Panc1 (cell line): ENCODE measurements at places on chromosomes 6 and 20. TPM values are rescaled to one million over a fixed set of nuclear protein-coding genes. Genes with fewer than 3 reads are reported as not detected.

DNA sequence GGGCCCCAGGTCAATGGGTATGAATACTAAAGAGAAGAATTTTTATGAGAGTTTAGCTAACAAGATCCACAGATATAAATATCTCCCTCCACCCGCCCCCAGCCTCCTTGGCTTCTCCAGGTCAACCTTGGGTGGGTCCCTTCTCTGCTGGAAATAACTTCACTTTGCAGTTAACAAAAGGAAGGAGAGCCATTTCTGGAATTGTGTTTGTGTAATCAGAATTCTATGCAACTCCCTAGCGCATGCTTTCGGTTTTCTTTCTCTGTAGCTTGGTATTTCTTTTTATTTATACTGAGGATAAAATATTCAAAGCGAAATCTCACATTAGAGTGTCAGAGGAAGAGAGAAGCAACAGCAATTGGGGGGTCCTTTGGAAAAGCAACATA is 27.1 kb downstream of the RIPOR2 start:
- H3K4me3 ChIP-seq: no peak overlapping the region
- no peak for DNase-seq
- peaks cover 6% of the 10 kb centered on the region; the same call in 1 of the 2 replicates for H3K4me1 ChIP-seq
- peaks cover 25% of the 10 kb centered on the region for H3K27me3 ChIP-seq
- H3K36me3 ChIP-seq: no peaks in the 10 kb centered on the region
- H3K27ac ChIP-seq: no peak overlapping the region

- no peaks in the 10 kb centered on the region for H3K27me3 ChIP-seq
- H3K4me3 ChIP-seq: no peak overlapping the region
- no peaks in the 10 kb centered on the region for H3K36me3 ChIP-seq
- H3K4me1 ChIP-seq: no peaks in the 10 kb centered on the region
Measured at GRCh38 chr20:6142348-6142993, 19.6 kb upstream of the FERMT1 start.

DNA sequence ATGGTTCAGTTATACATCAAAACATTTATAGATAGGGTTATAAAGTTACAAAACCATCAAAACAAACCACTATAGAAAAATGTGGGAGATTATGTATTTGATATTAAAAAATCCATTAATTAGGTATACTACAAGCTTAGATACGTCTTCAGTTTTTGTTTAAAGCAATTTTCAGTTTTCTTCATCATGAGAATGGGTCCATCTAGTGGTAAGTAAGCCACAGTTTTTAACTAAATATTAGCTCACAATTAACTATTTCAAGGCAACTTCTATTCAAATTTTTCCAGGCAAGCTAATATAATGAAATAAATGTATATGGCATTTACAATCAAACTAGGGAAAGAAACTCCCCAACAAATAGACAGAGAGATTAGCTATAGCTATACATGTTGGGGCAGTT is 44.4 kb downstream of the RNGTT start:
- H3K4me3 ChIP-seq: no peak overlapping the region
- no peaks in the 10 kb centered on the region for H3K27me3 ChIP-seq
- DNase-seq: no peak
- no peak overlapping the region for H3K27ac ChIP-seq
- H3K36me3 ChIP-seq: 0 out of 2 replicates have a peak, but pooled peaks cover 2% of the 10 kb centered on the region

- DNase-seq: no peak
- no peak overlapping the region for H3K4me3 ChIP-seq
- H3K27me3 ChIP-seq: no peaks in the 10 kb centered on the region
- H3K36me3 ChIP-seq: no peaks in the 10 kb centered on the region
- no peaks in the 10 kb centered on the region for H3K4me1 ChIP-seq
Measured at GRCh38 chr6:11514672-11515071, 22.9 kb upstream of the TMEM170B start.

DNA sequence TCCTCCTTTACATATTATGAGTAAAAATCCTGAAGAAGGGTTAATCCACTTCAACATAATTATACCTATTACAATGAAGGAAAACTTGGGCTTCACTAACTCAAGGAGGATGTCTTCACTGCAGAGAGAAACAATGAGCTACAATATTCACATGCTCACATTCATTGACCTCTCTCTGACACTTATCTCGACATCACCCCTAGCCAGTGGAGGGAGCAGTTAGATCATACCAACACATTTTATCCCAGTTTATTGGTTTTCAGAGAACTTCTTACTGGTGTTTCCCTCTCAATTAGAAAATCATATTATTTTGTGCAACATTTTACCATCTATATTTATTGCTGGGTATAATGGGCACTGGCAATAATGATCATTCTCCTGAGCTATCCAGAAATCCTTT is 646.5 kb downstream of the TENT5A start:
- H3K36me3 ChIP-seq: no peaks in the 10 kb centered on the region
- no peaks in the 10 kb centered on the region for H3K4me1 ChIP-seq
- no peaks in the 10 kb centered on the region for H3K27me3 ChIP-seq
- no peak overlapping the region for H3K27ac ChIP-seq
- no peak overlapping the region for H3K4me3 ChIP-seq

DNA sequence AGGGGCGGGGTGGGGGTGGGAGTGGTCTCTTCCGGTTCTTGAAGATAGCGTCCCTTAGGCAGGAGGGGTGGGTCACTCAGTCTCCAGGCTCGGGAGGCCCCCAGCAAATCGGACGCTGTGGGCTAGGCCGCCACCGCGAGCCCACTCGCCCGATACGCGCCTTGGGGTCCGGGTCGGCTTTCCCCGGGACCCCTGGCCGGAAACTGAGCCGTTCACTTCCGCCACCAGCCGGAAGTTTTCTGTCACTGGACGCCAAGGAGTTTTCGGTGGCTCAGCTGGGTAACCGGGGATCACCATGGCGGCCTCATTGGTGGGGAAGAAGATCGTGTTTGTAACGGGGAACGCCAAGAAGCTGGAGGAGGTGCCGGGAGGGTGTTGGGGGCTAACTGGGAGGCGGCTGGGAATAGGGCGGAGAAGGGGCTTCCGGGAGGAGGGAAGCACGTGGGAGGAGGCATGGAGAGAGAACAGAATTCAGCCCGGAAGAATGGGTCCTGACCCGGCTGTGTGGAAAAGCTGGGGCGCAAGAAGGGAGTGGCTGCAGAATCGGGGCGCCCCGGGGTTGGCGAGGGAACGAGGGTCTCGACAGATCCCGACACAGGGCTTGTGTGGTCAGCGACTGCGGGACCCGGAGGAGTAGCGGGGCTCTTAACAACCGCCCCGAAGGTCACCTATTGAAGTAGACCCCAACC is at the start of gene ITPA:
Gene ITPA, plus strand, starts transcription at position 242 of the 689 bp plus-strand sequence. Its CDS starts 54 bp downstream, at position 296.
- H3K27ac ChIP-seq: peak within 1 kb of the TSS; percentile 99
- H3K36me3 ChIP-seq: no peaks in the 10 kb centered on the region; the same call in 1 of the 2 replicates
- no peak for DNase-seq
- H3K27me3 ChIP-seq: no peaks in the 10 kb centered on the region
- peak within 1 kb of the TSS; percentile 88 for H3K4me3 ChIP-seq

DNA sequence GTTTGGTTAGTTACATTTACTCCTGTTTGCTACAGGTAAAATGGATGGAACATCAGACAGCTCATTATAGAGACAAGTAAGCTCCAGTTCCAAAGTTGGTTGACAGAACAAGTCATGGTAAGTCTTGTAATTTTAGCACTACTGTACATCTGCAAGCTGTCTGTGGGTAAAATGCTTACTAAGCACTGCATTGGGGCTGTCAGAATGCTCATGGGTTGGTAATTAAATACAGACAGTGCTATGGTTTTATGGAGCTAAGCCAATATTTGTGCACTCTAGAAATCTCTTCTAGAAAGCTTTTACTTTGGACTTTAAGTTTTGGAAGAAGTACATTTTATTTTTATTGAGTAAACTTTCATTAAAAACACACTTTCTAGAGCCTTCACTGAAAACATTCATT is 419.2 kb upstream of the MMS22L start:
- no peaks in the 10 kb centered on the region for H3K27me3 ChIP-seq
- H3K4me3 ChIP-seq: no peak overlapping the region
- no peak overlapping the region for H3K27ac ChIP-seq
- H3K4me1 ChIP-seq: no peaks in the 10 kb centered on the region
- no peaks in the 10 kb centered on the region for H3K36me3 ChIP-seq

DNA sequence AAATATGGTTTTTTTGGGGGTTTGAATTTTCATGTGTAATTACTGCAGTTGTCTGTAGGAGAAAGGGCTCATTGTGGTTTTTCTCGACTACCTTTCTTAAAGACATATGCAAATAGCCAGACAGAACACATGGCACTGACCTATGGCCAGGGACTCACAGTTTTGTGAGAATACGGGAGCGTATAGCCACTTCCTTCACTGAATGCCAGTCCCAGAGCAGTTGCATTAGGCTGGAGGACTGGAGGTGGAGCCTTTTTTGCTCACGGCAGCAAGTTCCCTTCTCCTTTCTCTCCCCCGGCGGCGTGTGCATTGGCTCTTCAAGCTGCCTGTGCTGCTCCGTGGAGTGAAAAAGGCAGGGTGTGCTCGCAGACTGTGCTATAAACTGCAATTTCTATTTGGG is 114.9 kb downstream of the AKAP7 start:
- H3K27me3 ChIP-seq: no peaks in the 10 kb centered on the region
- no peaks in the 10 kb centered on the region for H3K36me3 ChIP-seq
- H3K4me1 ChIP-seq: peaks cover 4% of the 10 kb centered on the region; the same call in 1 of the 2 replicates
- DNase-seq: no peak
- H3K4me3 ChIP-seq: no peak overlapping the region; the same call in 1 of the 2 replicates
- no peak overlapping the region for H3K27ac ChIP-seq

DNA sequence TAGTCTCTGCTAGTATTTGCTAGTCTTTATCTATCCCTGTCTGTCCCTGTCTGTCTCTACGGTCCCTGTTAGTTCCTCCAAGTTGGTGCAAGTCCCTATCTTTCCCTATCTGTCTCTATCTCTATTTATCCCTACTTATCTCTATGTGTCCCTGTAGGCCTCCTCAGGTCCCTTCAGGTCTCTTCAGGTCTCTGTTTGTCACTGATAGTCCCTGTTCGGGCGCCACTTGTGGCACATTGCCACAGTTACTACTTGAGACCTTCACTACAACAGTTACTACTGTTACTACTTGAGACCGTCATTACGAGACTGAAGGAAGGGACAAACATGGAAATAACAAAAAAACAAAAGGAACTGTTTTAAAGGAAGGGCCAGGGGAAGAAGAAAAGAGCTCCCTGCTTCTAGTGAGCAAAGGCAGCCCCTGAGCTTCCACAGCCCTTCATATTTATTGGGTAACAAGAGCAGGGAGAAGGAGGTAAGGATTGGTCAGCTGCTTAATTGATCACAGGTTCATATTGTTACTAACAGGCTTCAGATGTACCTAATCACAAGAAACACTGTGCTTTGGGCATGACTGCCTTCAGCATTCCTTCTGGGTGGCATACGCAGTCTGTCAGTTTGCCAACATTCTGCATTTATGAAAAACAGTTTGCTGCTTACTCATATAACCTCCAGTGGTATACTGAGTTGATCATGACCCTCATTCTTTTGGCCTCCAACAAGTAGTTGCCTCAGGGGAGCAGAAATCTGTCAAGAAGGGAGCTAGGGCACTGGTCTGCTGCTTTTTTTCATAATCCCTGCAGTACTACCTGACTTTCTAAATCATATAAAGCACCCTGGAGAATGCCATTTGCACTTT is 8.4 kb downstream of the EPB41L2 start:
- H3K27me3 ChIP-seq: no peaks in the 10 kb centered on the region
- no peak for DNase-seq
- H3K4me1 ChIP-seq: peaks cover 23% of the 10 kb centered on the region
- H3K36me3 ChIP-seq: no peaks in the 10 kb centered on the region

DNA sequence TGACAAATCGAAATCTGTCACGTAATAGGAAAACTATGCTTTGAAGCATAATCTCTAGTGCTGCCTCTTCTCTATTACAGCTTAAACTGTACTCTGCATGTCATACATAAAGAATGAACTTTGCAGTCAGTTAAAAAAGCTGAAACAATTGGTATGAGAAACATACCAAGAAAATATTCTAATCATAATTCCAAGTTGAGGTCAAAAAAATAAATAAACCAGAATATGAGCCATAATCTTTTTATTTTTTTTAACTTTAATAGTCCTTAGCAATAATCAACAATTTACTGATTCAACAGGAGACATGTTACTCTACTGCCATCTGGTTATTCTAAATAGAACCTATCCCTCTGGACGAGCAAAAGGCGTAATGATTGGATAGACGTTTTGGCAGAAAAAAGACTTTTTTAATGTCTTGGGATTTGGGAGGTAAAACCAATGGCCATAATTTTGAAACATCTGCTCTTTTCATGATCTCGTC is 224.4 kb upstream of the FLRT3 start:
- H3K4me1 ChIP-seq: no peaks in the 10 kb centered on the region
- H3K36me3 ChIP-seq: no peaks in the 10 kb centered on the region
- H3K4me3 ChIP-seq: no peak overlapping the region
- H3K27ac ChIP-seq: no peak overlapping the region
- H3K27me3 ChIP-seq: no peaks in the 10 kb centered on the region

DNA sequence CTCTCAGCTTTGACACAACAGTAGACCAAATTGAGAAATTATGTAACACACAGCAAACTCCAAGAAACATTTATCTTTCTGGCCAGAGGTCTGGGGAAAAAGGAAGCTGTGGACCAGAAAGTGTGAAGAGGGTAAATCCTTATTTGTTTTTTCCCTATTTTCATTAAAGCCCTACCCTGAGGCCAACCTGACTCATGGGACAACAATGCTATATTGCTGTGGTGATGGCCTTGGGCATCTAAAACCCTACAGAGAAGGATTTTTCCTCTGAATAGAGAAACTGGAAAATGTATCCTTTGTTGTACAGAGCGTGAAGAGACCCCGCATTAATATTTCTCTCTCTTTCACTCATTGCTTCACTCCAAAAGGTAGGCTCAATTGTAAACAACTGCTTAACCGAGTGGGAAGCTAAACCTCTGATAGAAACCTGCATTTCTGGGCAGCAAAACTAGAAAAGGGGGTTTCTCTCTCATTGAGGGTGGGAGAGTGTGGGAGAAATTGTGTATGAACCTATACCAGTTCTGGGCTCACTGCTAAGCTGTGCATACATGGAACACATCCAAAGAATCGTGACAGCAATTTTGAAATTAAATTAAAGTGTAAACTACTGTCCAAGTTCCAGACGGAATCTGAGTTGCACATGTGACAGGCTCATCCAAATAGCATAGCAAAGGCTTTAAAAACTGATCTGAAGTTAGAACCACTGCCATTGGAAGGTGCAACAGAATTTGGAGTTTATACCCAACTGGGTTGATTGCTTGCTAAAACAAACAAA is 175.5 kb downstream of the CLVS2 start:
- H3K4me3 ChIP-seq: no peak overlapping the region
- no peaks in the 10 kb centered on the region for H3K36me3 ChIP-seq
- H3K4me1 ChIP-seq: no peaks in the 10 kb centered on the region
- no peak for DNase-seq
- H3K27me3 ChIP-seq: no peaks in the 10 kb centered on the region

- H3K4me3 ChIP-seq: no peak overlapping the region
- no peaks in the 10 kb centered on the region for H3K36me3 ChIP-seq
- no peak overlapping the region for H3K27ac ChIP-seq
- H3K4me1 ChIP-seq: no peaks in the 10 kb centered on the region
Measured at GRCh38 chr20:41540918-41541317, 77.3 kb downstream of the CHD6 start.

GRCh38 chr6:93562582-93562981 is 143.2 kb upstream of the EPHA7 start:
- no peaks in the 10 kb centered on the region for H3K27me3 ChIP-seq
- H3K36me3 ChIP-seq: no peaks in the 10 kb centered on the region
- DNase-seq: no peak
- no peak overlapping the region for H3K4me3 ChIP-seq
- no peaks in the 10 kb centered on the region for H3K4me1 ChIP-seq

RHAG gene
- 0.23 TPM for total RNA-seq

LHFPL5 gene
- total RNA-seq: not detected

PRDM1 gene
- 2.6 TPM for total RNA-seq

MDFI gene
- total RNA-seq: 0.54 TPM

ENPP1 gene
- 6.8 TPM for total RNA-seq

DXO gene
- total RNA-seq: 38.1 TPM

KHDC1 gene
- 9.6 TPM for total RNA-seq

ACSS1 gene
- total RNA-seq: 32.2 TPM

CD24 gene
- 57.4 TPM for total RNA-seq
